Activated CD4-positive, alpha-beta T cell treated with anti-CD3 and anti-CD28 coated beads, Interleukin-2, amount 10 ng/mL, durations not matched to agents 24 days and 14 days (primary cell): ENCODE measurements at places on chromosomes 6 and 20. TPM values are rescaled to one million over a fixed set of nuclear protein-coding genes. Genes with fewer than 3 reads are reported as not detected.

DNA sequence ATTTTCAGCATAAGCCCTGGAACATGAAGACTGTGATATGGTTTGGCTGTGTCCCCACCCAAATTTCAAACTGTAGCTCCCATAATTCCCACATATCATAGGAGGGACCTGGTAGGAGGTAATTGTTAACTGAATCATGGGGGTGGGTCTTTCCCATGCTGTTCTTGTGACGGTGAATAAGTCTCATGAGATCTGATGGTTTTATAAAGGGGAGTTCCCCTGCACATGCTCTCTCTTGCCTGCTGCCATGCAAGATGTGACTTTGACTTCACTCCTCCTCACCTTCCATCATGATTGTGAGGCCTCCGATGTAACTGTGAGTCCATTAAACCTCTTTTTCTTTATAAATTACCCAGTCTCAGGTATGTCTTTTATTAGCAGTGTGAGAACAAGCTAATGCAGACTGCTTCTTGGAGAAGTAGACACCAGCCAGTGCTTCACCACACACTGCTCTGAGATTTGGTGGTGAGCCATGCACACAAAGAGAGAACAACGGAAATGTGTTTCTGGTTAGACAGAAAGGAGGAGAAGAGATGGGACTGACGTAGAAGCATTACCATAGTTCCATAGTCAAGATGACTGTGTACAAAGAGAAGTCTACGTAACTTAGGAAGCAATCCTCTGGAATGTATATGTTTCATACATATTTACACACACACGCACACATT is 97.8 kb downstream of the BACH2 start:
- H3K4me1 ChIP-seq, result peaks cover 43% of the 10 kb centered on the region
- H3K4me3 ChIP-seq, result no peak overlapping the region
- no peaks in the 10 kb centered on the region for H3K27me3 ChIP-seq
- DNase-seq, result peak; percentile 66
- peaks cover 62% of the 10 kb centered on the region for H3K36me3 ChIP-seq

DNA sequence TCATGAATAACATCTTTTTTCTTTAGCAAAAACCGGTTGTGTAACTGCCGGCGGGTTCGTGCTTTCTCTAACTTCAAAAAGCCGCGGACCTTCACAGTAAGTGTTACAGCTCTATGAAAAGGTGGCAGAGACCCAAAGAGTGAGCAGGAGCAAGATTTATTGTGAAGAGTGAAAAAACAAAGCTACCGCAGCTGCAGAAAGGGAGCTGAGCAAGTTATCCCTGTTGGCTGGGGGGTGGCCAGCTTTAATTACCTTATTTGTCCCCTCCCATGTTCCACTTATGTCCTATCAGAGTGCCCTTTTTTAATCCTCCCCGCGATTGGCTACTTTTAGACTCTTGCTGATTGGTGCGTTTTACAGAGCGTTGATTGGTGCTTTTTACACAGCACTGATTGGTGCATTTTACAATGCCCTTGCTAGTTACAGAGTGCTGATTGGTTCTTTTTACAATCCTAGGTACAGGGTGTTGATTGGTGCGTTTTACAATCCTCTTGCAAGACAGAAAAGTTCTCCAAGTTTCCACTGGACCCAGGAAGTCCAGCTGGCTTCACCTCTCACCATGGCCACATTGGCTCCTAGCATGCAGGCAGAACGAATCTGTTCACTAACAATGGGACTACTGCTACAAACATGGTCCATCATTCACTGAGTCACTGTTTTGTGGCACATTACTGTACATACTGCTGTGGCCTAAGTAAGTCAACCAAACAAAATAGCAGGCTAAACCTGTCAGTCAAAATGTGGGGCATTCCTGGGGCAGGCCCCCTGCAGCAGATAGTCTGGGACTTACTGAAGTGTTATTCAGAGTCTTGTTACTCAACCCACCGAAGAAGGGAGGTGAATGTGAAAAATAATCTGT is 52.8 kb downstream of the MYLIP start:
- peak; percentile 54 for DNase-seq
- peaks cover under 1% of the 10 kb centered on the region for H3K27me3 ChIP-seq
- peaks cover 21% of the 10 kb centered on the region for H3K4me1 ChIP-seq
- H3K36me3 ChIP-seq, result peaks cover 12% of the 10 kb centered on the region

GRCh38 chr6:39199231-39199940 is 29.9 kb downstream of the KCNK5 start:
- peaks cover 30% of the 10 kb centered on the region for H3K36me3 ChIP-seq
- H3K27ac ChIP-seq, result no peak overlapping the region
- no peak overlapping the region for H3K4me3 ChIP-seq
- H3K27me3 ChIP-seq, result no peaks in the 10 kb centered on the region
- H3K4me1 ChIP-seq, result peaks cover 22% of the 10 kb centered on the region
- no peak for DNase-seq

- peaks cover 3% of the 10 kb centered on the region for H3K36me3 ChIP-seq
- no peak for DNase-seq
- H3K4me3 ChIP-seq, result no peak overlapping the region
- H3K4me1 ChIP-seq, result peaks cover 12% of the 10 kb centered on the region
- no peak overlapping the region for H3K27ac ChIP-seq
These were observed 28.1 kb downstream of the SNRNP48 start for GRCh38 chr6:7617801-7618764.

GRCh38 chr20:24939036-24939435 is 10.0 kb upstream of the CST7 start:
- no peak overlapping the region for H3K27ac ChIP-seq
- H3K4me1 ChIP-seq, result peaks cover 8% of the 10 kb centered on the region
- H3K4me3 ChIP-seq, result no peak overlapping the region

- H3K4me1 ChIP-seq, result no peaks in the 10 kb centered on the region
- no peak overlapping the region for H3K4me3 ChIP-seq
- DNase-seq, result no peak
- no peak overlapping the region for H3K27ac ChIP-seq
These were observed 283.7 kb downstream of the BTBD3 start for GRCh38 chr20:12201289-12201991.

Gene GJA10
- total RNA-seq, result not detected in 2 replicates

DNA sequence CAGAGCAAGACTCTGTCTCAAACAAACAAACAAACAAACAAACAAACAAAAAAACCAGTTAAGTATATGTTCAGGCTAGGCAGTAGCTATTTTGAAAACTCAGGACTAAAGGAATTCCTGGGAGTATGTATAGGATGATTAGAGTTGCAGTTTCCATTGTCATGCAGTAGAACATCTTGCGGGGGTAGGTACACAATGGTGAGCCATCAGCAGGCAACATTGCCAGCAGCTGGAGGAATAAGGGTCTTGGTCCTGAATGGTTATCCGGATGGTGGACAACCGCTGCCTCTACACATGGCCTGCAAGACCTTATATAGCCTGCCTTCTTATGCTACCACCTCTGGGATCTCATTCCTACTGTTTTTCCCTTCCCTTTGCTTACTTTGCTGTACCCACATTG is 297.5 kb downstream of the SOX4 start:
- no peak for DNase-seq
- H3K36me3 ChIP-seq, result no peaks in the 10 kb centered on the region
- H3K27me3 ChIP-seq, result no peaks in the 10 kb centered on the region
- H3K4me3 ChIP-seq, result no peak overlapping the region
- H3K4me1 ChIP-seq, result no peaks in the 10 kb centered on the region

DNA sequence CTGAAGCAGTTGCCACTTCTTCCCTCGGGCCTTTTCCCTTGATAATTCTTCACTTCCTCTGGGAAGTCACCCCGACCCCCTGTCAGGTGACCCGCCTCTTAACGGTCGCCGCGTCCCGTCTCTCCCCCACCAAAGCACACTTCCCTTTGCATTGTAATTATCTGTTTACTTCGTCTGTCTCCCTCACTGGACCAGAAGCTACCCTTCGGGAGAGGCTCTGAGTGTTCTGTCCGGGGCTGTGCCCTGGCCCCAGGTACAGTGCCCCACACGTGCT is 771 bp upstream of the SNAI1 start:
- peak overlapping the region; percentile 78 for H3K27ac ChIP-seq
- H3K36me3 ChIP-seq, result no peaks in the 10 kb centered on the region
- DNase-seq, result no peak
- H3K4me3 ChIP-seq, result peak overlapping the region; percentile 79
- peaks cover 13% of the 10 kb centered on the region for H3K4me1 ChIP-seq

Gene MRAP2
- not detected in 2 replicates for total RNA-seq

Gene GFOD1
- 9.8 and 10.2 TPM in 2 replicates for total RNA-seq

- no peak overlapping the region for H3K4me3 ChIP-seq
- H3K36me3 ChIP-seq, result no peaks in the 10 kb centered on the region
- peaks cover 66% of the 10 kb centered on the region for H3K4me1 ChIP-seq
- no peak for DNase-seq
- no peak overlapping the region for H3K27ac ChIP-seq
These were observed 4.9 kb upstream of the ZNF831 start for GRCh38 chr20:59158673-59159072.

DNA sequence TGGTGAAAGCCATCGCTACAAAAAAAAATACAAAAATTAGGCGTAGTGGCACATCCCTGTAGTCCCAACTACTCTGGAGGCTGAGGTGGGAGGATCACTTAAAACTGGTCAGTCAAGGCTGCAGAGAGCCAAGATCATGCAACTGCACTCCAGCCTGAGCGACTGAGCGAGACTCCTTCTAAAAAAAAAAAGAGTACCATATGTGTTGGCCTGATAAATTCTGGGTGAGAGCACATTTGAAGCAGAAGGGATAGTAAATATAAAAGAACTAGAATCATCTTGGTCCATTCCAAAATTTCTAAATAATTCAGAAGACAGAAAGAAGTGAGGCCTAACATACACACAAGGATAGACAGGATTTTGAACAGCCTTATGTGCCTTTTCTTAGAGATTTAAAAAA is 2.2 kb downstream of the IBTK start:
- no peaks in the 10 kb centered on the region for H3K27me3 ChIP-seq
- H3K4me3 ChIP-seq, result peak overlapping the region; percentile 96
- no peak overlapping the region for H3K27ac ChIP-seq
- no peak for DNase-seq
- H3K36me3 ChIP-seq, result peaks cover 28% of the 10 kb centered on the region

DNA sequence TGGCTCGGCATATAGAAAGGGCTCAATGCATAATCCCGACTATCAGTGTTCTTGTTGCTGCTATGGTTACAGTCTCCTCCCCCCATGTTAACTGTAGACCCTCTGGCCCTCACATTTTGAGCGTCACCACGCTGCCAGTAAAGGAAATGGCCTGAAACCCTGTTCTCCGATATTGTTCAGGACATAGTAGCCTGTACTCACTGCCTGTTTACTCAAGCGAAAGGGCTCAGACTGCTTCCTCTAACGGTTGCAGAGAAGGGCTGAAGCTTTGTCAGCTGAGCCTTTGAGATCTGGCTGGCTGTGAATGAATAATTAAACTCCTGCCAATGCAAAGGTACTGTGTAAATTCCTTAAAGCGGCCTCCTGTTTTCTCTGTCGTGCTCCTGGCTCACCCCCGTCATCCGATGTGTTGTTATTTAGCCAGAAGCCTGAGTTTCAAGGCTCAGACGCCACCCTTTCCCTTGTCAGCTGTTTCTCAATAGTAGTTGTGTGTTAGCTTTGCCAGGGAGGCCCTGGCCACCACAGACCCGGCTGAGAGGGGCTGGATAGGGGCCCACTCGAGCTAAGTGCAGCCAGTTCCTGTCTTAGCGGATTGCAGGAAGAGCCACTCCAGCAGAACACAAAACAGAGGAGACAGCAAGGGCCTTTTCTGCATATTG is 31.2 kb upstream of the RALGAPA2 start:
- DNase-seq, result no peak
- no peaks in the 10 kb centered on the region for H3K4me1 ChIP-seq
- no peak overlapping the region for H3K27ac ChIP-seq
- H3K36me3 ChIP-seq, result no peaks in the 10 kb centered on the region
- no peak overlapping the region for H3K4me3 ChIP-seq

Gene C6orf15
- total RNA-seq, result not detected in 2 replicates
